ENCODE measurements at places on chromosomes 12 and 14. TPM values are rescaled to one million over a fixed set of nuclear protein-coding genes. Genes with fewer than 3 reads are reported as not detected.

The CCDC197 gene
- not detected for total RNA-seq

- DNase-seq: no peak
Observed at GRCh38 chr14:76019676-76020075, 34.1 kb downstream of the IFT43 start.

DNA sequence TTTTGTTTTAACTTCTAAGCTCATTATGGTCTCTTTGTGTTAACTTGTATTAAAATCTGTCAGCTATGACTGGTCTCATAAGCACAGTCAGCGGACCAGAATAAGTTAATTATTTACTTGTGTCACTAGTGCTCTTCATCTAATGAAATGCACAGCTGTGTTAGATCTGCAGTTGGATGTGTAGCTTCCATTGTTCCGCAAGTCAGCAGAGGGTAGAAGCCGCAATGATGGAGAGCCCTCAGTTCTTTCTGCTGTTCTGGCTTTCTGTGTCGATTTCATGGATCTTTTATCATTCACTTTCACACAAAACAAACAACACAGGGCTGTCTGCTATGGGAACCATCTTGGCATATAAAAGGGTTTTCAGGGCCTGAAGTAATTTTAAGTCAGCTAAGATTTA, 89.3 kb upstream of the RFX4 start:
- no peak for DNase-seq

The DNAJC22 gene
- 0.47 TPM for total RNA-seq

DNA sequence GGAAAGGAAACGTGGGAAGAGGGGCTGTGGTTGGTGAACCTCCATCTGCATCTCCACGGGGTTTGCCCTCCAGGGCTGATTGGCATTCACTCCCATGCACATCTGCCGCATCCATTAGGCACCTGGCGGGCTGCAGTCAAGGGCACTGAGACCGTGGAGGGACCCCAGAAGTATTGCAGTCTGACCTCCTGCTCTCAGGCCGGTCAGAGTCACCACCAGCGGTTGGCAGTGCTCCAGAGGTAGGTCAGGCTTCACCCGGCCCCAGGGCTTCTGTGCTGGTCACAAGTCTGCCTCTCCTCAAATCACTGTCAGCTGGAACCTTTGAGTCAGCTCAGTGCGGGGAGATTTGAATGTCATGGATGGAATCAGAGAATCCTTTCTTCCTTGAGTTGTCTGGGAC, 132.3 kb downstream of the PAPOLA start:
- no peak for DNase-seq

- no peak for DNase-seq
Observed at GRCh38 chr12:19896534-19896933, 457.2 kb downstream of the AEBP2 start.

DNA sequence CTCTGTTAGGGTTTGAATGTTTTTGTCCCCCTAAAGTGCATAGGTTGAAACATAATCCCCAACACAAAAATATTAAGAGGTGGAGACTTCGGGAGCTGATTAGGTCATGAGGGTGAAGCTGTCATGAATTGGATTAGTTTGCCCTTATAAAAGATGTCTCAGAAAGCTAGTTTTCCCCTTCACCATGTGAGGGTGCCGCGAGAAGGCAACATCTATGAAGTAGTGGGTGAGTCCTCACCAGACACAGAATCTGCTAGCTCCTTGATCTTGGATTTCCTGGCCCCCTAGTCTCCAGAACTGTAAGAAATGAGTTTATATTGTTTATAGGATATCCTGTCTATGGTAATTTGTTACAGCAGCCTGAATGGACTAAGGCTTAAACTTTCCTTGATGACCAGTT, 301.5 kb upstream of the ATP2B1 start:
- DNase-seq: no peak

DNA sequence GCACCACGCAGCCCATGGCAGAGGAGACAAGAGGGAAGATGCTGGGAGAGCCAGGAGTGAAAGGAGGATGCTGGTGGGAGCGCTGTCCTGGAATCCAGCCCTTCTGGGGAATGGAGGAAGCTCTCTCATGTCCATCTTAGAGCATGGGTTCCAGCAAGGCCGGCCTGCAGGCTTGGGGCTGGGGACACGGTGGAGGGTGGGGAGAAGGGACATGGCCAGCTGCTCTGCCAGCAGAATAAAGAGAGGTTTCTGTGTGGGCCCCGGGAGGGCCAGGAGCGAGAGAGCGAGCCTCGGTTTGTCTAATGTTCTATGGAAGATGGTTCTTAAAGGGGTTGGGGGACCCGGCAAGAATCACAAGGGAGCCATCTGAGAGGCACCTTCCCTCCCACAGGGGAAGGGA, 60.2 kb downstream of the RIMBP2 start:
- DNase-seq: no peak

The KLHL33 gene
- total RNA-seq: 0.34 TPM

DNA sequence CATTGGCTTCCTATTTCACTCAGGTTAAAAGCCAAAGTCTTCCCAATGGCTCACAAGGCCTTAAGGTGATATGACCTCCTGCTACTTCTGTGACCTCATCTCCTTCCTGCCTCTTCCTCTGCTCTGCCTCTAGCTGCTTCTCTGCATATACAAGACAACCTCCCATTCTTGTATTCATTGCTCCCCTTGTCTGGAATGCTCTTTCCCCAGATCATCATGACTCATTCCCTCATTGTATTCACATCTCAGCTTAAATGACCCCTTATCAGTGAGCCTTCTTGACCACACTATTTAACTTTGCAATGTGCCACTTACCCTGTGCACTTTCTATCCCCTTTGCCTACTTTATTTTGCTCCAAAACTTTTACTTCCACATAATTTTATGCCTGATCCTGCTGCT, 90.2 kb downstream of the PPP1R12A start:
- no peak for DNase-seq

The ANG gene
- total RNA-seq: 13.0 TPM

DNA sequence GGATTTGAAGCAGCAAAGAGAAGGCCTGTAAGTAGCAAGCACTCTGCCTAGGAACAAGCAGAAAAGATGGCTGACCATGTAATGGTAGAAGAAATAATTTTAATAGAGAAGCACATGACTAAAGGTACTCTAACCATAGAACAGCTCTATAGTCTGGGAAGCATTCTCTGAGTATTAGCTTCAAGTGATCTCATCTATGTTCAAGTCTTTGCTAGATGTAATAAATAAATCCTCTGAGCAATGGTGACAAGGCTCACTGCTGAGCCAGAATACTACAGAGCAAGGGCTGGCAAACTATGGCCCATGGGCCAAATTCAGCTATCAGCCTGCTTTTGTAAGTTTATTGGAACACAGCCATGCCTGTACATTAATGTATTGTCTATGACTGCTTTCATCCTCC, 84.8 kb downstream of the PEBP1 start:
- DNase-seq: no peak

- no peak for DNase-seq
Observed at GRCh38 chr14:83372271-83372670, 1838.6 kb upstream of the SEL1L start.

GRCh38 chr12:116631619-116632018, 72.4 kb downstream of the MAP1LC3B2 start:
- no peak for DNase-seq

GRCh38 chr12:131965073-131965472, 15.3 kb downstream of the EP400 start:
- DNase-seq: no peak

GRCh38 chr14:102000902-102001301, 36.5 kb downstream of the DYNC1H1 start:
- DNase-seq: no peak

DNA sequence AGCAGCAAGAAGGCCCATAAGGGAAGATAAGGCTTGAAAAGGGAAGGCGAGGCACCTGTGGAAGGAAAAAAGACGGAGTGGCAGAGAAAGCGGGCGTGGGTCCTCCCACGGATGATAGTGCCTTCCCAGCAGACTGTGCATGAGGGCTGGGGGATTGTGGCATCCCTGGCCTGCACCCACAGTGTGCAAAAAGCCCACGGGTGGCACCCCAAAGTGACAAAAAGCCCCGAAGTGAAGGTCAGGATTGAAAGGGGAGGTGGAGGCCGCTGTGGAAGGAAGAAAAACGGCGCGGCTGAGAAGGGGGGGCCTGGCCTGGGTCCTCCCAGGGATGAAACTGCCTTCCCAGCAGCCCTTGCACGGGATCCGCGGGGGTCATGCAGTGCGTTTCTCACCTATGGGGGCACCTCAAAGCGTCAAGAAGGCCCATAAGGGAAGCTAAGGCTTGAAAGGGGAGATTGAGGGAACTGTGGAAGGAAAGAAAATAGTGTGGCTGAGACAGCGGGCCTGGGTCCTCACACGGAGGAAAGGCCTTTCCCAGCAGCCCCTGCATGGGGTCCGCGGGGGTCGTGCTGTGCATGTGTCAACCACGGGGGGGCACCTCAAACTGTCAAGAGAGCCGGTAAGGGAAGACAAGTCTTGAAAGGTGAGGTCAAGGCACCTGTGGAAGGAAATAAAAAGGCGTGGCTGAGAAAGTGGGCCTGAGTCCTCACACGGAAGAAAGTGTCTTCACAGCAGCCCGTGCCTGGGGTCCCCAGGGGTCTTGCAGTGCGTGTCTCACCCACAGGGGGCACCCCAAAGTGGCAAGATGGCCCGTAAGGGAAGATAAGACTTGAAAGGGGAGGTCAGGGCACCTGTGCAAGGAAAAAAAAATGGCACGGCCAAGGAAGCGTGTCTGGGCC, 274.1 kb downstream of the ALG10 start:
- DNase-seq: peak; percentile 4

DNA sequence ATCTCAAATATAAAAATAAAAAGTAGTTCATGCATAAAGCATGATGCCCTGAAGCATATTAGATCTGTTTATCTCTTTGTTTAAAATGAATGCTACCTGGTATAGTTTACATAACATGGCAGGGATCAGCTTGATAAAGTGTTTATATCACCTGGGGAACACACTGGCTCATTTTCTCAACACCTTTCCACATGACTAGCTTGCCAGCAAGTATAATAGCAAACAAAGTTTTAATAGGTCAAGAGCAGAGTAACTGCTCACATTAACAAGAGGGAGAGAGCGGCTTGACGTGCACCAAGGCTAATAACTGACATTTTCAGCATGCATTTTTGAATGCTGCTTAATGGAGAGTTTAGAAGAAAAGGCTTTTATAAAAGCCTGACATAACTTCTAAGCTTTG, 246.4 kb downstream of the EGLN3 start:
- DNase-seq: no peak

DNA sequence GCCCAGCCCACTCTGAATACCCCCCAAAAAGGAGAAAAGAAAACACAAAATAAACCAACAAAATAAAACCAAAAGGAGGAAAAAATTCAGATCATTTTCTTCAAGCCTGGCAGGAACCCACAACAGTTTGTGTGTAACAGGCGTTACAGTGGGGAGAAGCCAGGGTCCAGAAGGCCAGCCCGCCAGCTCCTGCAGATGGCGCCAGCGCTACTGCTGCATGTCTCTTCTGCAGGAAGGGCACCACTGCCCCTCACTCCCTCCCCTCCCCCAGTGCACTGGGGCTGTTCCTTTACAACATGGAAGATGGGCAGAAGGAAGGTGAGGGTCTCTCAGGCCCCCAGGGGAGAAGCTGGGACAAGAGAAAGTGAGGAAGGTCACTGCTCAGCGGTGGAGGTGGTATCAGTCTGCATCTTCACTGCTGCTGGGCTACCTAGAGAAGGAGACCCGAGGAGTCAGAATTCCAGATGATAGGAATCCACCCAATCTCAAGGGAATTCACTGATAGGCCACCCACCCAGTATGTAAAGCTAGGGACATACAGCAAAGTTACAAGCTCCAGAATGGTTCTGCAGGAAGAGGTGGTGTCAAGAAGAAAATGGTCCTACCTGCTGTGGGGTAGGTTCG, 2.3 kb upstream of the NOP2 start:
- peak; percentile 51 for DNase-seq

The CIROP gene
- total RNA-seq: not detected

DNA sequence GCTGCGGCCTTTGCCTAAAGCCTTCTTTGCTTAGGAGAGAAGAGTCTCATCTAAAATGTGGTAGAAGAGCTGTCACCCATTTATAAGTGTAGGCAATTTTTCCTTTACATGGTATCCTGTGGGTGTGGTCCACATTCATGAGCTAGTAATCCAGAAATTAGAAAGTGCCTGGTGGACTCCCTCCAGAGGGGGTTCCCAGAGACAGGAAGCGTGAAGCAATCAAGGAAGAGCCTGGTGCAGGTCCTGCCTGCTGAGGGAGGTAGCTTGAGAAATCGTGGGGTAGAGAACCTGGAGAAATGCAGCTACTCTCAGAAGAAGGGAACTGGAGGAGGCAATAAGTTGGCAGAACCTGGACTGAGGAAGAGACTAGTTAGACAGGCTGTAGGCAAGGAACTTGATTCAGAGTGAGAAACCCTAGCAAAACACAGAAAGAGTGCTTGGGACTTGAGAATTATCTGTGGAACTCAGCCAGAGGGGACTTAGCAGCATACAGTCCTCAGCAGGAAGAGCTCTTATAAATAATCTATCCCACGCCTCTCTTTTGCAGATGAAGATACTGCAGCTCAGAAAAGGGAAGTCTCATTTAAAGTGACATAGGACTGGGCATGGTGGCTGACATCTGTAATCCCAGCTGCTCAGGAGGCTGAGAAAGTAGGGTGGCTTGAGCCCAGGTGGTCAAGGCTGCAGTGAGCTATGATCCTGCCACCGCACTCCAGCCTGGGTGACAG, 182.4 kb upstream of the CCND2 start:
- no peak for DNase-seq

The REC8 gene
- 8.9 TPM for total RNA-seq

GRCh38 chr12:32146074-32146873, 39.6 kb downstream of the BICD1 start:
- no peak for DNase-seq

DNA sequence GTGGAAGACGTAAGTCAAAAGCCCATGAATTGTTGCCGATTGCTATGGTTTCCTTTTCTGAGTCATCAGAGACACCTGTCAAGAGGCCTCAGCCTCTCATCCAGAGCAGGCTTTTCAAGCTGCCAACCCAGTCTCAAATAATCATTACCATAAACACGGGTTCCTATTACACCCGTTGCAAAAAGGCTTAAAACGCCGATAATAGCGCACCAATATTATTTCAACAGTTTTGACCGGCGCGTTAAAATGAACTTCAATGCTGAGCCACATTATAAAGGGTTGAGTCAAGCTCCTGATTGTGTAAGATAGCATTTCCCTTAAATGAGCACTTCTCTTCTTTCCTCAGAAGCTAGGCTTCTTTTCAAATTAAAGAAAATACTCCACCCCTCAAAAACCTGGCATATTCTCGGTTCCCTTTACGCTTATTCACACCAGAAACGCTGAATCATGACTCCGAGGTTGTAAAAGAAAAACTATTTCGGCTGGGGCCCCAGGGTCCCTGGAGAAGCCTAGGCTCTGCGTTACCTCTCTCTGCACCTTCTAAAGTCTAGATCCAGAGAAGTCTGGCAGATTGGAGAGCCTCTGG, 1.4 kb downstream of the TMTC1 start:
- DNase-seq: no peak

The PLA2G1B gene
- not detected for total RNA-seq

DNA sequence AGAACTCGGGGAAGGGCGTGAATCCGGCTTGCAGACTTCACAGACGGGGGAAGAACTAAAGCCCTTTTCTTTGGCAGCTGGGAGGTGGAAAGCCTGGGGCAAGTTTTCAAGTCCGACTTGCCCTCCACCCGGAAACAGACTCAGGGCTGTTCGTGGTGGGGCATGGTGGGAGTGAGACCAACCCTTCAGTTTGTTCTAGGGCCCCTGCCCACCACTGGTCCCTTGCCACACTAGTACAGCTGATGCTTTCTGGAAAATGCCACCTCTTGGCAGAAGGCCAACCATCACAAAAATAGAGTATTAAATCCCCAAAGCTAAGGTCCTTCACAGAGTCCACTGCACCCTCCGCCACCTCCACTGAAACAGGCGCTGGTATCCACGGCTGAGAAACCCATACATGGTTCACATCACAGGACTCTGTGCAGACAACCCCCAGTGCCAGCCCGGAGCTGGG, 50.4 kb upstream of the DDX11 start:
- no peak for DNase-seq
